Panc1 (cell line): ENCODE measurements at places on chromosomes 12 and 14. TPM values are rescaled to one million over a fixed set of nuclear protein-coding genes. Genes with fewer than 3 reads are reported as not detected.

DNA sequence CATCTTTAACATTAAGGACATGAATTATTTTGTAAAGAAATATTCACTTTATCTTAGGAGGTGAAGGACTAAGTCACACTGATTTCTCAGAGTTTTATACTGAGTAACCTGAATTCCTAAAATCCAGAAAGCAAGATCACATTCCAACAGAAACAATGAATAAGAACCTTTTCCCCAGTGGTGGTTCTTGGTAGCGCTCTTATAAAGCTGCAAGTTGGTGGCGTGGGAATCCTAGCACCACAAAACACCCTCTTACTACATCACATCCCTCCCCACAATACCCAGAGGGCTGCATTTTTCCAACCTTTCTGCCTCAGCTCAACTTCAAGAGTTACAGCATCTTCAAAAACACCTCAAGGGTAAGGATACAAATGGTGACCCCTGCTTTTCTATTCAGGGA, 44.0 kb upstream of the SMUG1 start:
- no peak overlapping the region for H3K4me3 ChIP-seq
- H3K4me1 ChIP-seq: peaks cover 14% of the 10 kb centered on the region
- no peaks in the 10 kb centered on the region; the same call in 1 of the 2 replicates for H3K36me3 ChIP-seq
- no peak overlapping the region for H3K27ac ChIP-seq

DNA sequence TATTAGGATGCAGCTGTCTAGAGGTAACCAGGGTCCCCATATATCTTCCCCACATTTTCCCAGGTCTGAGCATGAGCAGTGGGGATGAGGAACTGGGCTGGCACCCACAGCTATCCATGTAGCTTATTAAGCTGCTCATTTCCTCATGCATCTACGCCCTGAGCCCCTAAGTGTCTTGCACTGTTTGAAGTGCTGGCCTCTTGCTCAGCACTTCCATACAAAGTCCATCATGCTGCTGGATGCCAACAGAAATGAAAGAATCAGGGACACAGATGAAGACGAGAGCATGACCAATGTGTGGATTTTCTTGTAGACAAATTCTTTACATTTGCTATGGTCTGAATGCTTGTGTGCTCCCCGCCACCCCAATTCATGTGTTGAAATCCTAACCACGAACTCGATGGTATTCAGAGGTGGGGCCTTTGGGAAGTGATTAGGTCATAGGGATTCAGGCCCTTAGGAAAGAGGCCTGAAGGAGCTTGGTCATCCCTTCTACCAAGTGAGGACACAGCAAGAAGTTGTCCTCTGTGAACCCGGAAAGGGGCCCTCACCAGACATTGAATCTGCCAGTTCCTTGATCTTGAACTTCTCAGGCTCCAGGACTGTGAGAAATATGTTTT, 54.5 kb downstream of the C12orf75 start:
- H3K27me3 ChIP-seq: no peaks in the 10 kb centered on the region
- H3K4me3 ChIP-seq: no peak overlapping the region

Gene FITM1
- total RNA-seq: 0.46 TPM

- no peaks in the 10 kb centered on the region for H3K27me3 ChIP-seq
- no peaks in the 10 kb centered on the region for H3K36me3 ChIP-seq
- no peak for DNase-seq
- no peak overlapping the region for H3K27ac ChIP-seq
- no peak overlapping the region for H3K4me3 ChIP-seq
These were observed 148.0 kb upstream of the PDE3A start for GRCh38 chr12:20220339-20220738.

DNA sequence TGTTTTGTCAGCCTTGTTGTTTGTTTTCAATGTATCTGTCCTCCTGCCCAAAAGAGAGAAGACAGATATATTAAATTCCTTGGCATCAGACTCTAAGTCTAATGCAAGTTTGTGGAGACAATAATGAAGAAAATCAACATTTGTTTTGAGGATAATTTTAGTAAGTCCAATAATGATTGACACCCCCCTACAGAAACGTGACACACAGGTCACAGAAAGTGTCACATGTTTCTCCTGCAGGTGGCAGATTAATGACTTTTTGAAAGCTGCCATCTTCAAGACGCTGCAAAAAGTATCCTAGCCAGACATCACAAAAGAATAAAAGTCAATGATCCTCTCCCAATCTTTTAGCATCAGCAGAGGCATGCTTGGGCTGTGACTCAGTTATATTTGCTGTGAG, 378.8 kb upstream of the TMPO start:
- no peak overlapping the region for H3K4me3 ChIP-seq
- no peaks in the 10 kb centered on the region for H3K27me3 ChIP-seq
- no peaks in the 10 kb centered on the region for H3K36me3 ChIP-seq

- no peaks in the 10 kb centered on the region for H3K27me3 ChIP-seq
- H3K36me3 ChIP-seq: no peaks in the 10 kb centered on the region
- H3K4me3 ChIP-seq: no peak overlapping the region
- no peak overlapping the region for H3K27ac ChIP-seq
These were observed 124.4 kb downstream of the ADCK1 start for GRCh38 chr14:77924141-77924948.

GRCh38 chr12:6016756-6017155, 71.7 kb upstream of the ANO2 start:
- H3K4me3 ChIP-seq: no peak overlapping the region
- no peaks in the 10 kb centered on the region for H3K27me3 ChIP-seq
- H3K4me1 ChIP-seq: no peaks in the 10 kb centered on the region
- no peak for DNase-seq
- no peaks in the 10 kb centered on the region for H3K36me3 ChIP-seq
- no peak overlapping the region for H3K27ac ChIP-seq

DNA sequence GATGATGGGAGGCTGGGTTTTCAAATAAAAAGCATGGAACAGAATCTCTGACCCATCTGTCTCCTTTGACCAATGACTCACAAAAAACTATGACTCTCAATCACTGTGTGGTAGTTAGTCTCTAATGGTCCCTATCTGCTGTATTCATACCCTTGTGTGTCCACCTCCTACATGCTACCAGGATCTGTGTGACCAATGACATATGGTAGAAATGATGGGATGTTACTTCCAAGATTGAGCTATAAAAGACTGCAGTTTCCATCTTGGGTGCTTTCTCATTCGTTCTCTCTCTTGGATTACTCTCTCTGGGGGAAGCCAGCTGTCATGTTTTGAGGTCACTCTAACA, 144.7 kb upstream of the BTG1 start:
- no peak overlapping the region for H3K4me3 ChIP-seq
- no peak overlapping the region for H3K27ac ChIP-seq
- no peaks in the 10 kb centered on the region; the same call in 1 of the 2 replicates for H3K27me3 ChIP-seq
- H3K4me1 ChIP-seq: no peaks in the 10 kb centered on the region

DNA sequence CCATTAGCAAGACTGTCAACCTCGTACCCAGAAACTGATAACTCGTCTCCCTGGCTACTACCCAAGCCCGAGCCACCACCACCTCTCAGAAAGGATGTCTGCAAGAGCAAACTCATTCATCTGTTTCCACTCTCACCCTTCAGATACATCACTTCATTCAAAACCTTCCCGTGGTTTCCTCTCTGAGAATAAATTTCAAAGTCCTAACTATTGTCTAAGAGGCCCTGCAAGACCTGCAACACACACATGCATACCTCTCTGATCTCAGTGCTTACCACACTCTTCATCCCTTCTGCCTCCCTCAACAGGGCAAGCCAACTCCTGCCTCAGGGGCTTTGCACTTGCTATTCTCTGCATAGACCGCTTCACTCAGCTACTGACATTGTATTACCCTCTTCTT, 40.6 kb downstream of the PPP1R13B start:
- H3K27ac ChIP-seq: no peak overlapping the region
- no peak for DNase-seq
- H3K4me3 ChIP-seq: no peak overlapping the region
- no peaks in the 10 kb centered on the region for H3K36me3 ChIP-seq
- H3K27me3 ChIP-seq: no peaks in the 10 kb centered on the region

Gene CTDSP2
- total RNA-seq: 120 TPM

GRCh38 chr14:24197056-24197450, 1.8 kb upstream of the TM9SF1 start:
- DNase-seq: no peak
- peaks cover 2% of the 10 kb centered on the region for H3K4me1 ChIP-seq
- H3K36me3 ChIP-seq: peaks cover 4% of the 10 kb centered on the region
- H3K27ac ChIP-seq: peak overlapping the region; percentile 92; the same call in 1 of the 2 replicates
- peak overlapping the region; percentile 68; the same call in 1 of the 2 replicates for H3K4me3 ChIP-seq

Gene JDP2
- total RNA-seq: 17.5 TPM

Gene KRT3
- not detected for total RNA-seq

GRCh38 chr14:104885031-104885972, 20.2 kb downstream of the CEP170B start:
- no peak overlapping the region for H3K27ac ChIP-seq
- no peak overlapping the region for H3K4me3 ChIP-seq
- no peaks in the 10 kb centered on the region for H3K27me3 ChIP-seq

GRCh38 chr12:113479590-113480335, 8.1 kb upstream of the LHX5 start:
- no peak overlapping the region for H3K27ac ChIP-seq
- H3K27me3 ChIP-seq: peaks cover 54% of the 10 kb centered on the region
- no peaks in the 10 kb centered on the region for H3K36me3 ChIP-seq
- no peaks in the 10 kb centered on the region for H3K4me1 ChIP-seq

DNA sequence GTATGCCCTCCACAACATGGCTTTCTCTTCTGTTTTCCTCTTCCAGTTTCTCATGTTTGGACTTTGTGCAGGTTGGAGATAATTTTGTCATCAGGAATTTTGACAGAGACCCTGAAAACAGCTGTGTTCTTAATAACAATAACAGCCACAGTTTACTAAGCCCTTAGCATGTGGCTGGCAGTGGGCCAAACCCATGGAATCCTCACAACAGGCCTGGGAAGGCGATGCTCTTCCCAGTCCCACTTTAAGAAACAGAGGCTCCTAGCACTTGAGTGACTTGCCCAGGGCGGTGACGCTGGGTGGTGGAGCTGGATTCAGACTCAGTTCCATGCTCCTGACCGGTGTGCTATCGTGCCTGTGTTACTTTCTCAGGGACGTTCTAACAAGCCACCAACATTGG, 20.1 kb upstream of the PLEKHG3 start:
- no peaks in the 10 kb centered on the region for H3K4me1 ChIP-seq
- no peak overlapping the region for H3K4me3 ChIP-seq
- no peaks in the 10 kb centered on the region for H3K27me3 ChIP-seq

DNA sequence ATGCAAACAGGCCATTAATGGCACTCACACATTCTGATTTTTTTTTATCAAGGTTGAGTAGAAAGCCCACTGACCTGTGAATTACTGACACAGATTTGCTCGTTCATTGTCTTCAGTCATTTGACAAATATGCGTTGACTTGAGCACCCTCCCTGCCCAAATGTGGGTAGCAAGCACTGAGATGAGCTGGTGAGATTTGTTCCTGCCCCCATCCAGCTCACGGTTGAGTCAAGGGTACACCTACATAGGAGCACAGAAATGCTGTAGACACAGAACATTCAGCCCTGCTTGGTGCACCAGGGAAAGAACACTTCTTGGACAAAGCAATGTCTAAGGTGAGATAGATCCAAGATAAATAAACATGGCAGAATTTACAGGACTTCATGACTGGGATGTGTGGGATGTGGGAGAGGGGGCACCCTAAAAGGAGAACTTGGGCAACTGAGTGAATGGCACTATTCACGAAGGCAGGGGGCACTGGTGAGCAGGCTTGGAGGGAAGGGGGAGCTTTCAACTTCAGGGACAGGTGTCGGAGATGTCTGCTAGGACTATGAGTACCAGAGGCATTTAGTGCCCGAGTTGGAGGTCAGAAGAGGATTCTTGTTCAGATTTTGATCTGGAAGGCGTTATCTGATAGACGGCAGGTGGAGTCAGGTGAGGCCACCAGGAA, 213.4 kb downstream of the VRK1 start:
- no peak for DNase-seq
- no peaks in the 10 kb centered on the region for H3K27me3 ChIP-seq
- no peak overlapping the region for H3K27ac ChIP-seq
- H3K4me1 ChIP-seq: no peaks in the 10 kb centered on the region

DNA sequence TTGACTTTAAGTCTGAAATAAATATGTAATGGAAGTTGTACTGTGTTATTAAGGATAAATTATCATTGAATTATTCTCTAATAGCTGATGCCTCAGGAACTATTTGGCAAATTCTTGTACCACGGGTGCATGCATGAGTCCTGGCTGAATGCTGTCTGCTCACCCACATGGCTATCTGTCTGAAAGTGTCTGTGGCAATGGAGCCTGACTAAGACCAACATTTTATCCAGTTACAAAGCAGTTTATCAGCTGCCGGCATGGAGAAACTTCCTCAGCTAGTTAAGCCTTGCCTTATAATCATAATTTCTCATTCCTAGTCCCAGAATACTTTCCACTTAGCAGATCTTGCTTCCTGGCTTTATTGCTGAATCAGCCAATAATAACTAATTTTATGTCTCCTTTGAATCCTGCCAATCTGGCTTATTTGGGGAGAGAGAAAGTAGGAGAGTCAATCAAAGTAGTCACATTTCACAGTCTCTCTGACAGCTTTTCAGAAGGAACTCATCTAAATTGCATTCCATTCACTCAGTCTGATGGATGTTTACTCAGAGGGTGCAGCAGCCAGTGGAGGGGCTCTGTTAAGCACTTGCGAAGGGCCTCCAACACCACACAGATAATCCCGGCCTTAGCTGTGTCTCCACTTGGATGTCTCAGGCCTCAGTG, 280.6 kb upstream of the CLEC14A start:
- no peak overlapping the region for H3K27ac ChIP-seq
- H3K36me3 ChIP-seq: no peaks in the 10 kb centered on the region
- H3K27me3 ChIP-seq: no peaks in the 10 kb centered on the region
- no peaks in the 10 kb centered on the region for H3K4me1 ChIP-seq
- no peak overlapping the region for H3K4me3 ChIP-seq

DNA sequence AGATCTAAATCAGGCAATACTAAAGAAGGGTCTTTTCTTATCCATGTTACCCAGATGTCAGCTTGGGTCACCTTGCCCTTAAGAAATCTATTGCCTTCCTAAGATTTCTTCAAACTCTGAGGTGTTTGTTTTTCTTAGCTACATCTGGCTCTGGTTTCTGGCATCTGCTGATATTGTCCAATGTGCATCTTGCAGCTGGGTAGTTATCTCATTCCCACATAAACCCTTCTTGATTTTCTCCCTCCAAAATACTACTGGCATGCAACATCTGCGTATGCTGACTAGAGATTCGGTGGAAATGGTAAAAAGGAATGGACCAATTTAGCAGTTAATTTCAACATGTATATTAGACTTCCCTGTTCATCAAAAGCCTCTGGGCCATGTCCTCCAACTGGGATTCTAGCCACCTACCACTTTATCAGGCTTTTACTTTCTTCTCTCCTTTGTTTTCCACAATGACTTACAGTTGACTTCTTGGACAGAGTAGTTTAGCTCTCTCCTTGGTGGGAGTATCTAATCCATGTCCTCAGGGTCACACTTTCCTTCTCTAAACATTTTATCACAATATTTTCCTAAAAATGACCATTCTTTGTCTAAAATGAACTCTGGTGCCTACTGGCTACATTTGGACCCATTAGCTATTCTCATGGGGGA, 324.8 kb upstream of the FAR2 start:
- no peak overlapping the region for H3K27ac ChIP-seq
- no peak overlapping the region for H3K4me3 ChIP-seq
- no peaks in the 10 kb centered on the region for H3K36me3 ChIP-seq
- H3K27me3 ChIP-seq: peaks cover 3% of the 10 kb centered on the region; the same call in 1 of the 2 replicates
- no peaks in the 10 kb centered on the region for H3K4me1 ChIP-seq

GRCh38 chr14:80978403-80978802, 23.0 kb downstream of the TSHR start:
- no peak for DNase-seq
- H3K36me3 ChIP-seq: no peaks in the 10 kb centered on the region
- peaks cover 2% of the 10 kb centered on the region for H3K27me3 ChIP-seq
- no peak overlapping the region for H3K4me3 ChIP-seq
- H3K27ac ChIP-seq: no peak overlapping the region

Gene LBHD2
- total RNA-seq: not detected
